ENCODE measurements at places on chromosomes 7 and 10.

- DNase-seq, result no peak
These were observed 7.8 kb downstream of the GARIN1A start for GRCh38 chr7:128679920-128680319.

DNA sequence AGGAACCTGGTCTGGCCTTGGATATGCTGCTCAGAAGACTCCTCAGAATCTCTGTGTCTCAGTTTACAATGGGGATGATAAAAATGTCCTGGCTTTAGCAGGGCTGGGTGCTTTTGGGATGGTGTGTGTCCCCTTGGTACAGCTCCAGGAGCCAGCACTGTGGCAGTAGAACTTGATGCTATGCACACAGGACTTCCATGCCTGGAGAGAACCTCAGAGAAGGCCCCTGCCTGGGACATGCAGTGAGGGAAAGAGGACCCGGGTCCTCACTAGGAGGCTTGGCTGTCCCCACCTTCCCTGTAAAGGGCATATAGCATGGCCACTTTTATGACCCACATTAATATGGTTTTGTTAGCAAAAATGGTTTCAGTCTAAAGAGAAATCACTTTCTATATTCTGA, 100.5 kb downstream of the GLRX3 start:
- no peak for DNase-seq

DNA sequence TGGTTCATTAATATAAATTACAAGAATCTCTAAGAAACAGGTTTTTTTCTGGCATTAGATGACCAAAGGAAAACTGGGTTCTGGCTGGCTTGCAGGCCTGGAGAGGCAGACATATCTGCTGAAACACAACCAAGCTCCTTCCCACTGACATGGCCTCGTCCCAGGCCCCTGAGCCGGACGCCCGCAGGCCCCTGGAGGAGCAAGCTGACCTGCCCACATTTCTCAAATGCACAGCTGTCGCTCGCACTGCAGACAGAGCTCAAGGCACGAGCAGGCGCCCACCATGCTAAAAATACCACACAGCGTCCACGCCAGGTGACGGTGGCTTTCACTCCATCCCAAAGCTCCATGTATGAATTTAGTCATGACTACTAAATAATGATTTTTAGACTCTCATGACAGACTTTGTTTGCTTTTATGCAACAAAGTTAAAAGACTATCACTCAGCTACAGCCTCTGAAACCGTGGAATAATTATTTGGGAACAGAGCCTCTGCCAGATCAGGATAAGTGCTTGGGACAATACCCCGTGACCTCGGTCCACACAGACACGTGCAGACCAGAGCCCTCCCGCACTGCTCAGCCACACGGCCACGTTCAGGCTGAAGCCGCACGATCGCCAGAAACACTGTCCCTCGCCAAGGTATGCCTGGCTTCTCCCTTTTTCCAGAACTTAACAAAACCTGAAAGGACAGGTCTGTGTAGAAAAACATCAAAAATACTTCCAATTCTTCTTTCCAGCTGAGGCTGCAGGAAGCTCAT, 71.1 kb downstream of the DIP2C start:
- DNase-seq, result no peak

- no peak for DNase-seq
These were observed 180.2 kb upstream of the TPK1 start for GRCh38 chr7:145016068-145016467.

- DNase-seq, result no peak
These were observed 63.8 kb downstream of the BPGM start for GRCh38 chr7:134710511-134710853.

GRCh38 chr10:86671985-86672710, 3.8 kb downstream of the LDB3 start:
- DNase-seq, result no peak

- no peak for DNase-seq
These were observed 190.9 kb downstream of the RNLS start for GRCh38 chr10:88392222-88392621.

- peak; percentile 92 for DNase-seq
These were observed at the start of gene AP3M1 for GRCh38 chr10:74150204-74150989. TSS of gene AP3M1 (minus strand) at chr10:74150828. CDS start at chr10:74138379, 12,449 bp downstream.

DNA sequence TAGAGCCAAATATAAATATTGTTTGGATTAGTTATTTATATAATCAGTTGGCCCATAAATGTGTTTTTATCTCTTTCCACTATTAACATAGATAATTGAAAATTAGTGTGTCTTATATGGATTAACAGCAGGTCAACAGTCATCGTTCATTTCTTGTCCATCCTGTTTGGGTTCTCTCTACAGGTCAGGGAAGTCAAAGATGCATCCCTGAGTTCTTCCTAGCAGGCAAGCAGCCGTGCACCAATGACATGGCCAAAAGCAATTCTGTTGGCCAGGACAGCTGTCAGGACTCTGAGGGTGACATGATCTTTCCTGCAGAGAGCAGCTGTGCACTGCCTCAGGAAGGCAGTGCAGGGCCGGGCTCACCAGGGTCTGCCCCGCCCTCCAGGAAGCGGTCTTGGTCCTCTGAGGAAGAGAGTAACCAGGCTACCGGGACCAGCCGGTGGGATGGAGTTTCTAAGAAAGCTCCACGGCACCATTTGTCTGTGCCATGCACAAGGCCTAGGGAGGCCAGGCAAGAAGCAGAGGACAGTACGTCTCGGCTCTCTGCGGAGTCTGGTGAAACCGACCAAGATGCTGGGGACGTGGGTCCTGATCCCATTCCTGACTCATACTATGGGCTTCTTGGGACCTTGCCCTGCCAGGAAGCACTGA, 15.9 kb downstream of the FBH1 start:
- no peak for DNase-seq

DNA sequence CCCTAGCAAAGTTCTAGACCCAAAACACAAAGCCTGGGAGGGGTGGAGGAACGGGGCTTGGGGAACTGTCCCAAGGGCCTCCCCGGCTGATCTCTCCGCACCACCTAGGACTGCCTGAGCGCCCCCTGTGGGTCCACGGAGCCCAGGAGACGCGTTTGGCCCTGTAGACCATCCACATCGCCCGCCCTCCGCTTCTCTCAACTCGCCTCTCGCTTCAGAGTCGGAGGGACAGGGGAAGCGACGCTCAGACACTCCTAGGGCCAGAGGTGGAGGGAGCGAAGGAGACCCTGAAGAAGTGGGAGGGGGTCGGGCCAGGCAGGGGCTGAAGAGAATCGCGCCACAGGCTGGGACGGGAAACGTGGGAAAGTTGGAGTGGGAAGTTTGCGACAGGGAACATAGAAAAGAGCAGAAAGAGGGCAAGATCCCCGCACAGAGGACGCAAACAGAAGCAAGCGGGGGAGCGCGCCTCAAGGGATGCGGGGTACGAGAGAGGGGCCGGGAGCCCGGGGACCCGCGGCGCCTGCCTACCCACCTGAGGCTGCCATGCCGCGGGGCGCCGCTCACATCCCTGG, 378 bp downstream of the PIK3AP1 start:
- no peak for DNase-seq

GRCh38 chr7:30249986-30250774, 34.2 kb upstream of the ZNRF2 start:
- no peak for DNase-seq

DNA sequence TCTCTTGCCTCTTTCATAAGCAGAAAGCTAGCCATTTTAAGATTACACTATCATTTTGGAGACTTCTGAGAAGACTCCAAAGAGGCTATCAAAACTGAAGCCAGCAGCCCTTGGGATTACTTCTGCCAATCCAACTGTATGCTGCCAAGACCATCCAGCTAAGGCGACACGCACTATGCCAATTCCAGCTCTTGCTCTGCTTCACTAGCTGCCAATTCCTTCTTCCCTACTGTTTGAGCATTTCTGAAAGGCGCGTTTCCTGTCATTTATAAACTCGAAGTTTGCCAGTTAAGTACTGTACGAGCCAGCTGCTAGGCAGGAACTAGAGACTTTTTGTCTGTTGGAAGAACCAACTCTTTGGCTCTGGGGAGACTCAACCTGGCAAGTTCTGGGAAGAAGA, 36.5 kb downstream of the MALSU1 start:
- DNase-seq, result no peak

- DNase-seq, result no peak
These were observed 20.2 kb upstream of the MYL7 start for GRCh38 chr7:44161371-44161770.

DNA sequence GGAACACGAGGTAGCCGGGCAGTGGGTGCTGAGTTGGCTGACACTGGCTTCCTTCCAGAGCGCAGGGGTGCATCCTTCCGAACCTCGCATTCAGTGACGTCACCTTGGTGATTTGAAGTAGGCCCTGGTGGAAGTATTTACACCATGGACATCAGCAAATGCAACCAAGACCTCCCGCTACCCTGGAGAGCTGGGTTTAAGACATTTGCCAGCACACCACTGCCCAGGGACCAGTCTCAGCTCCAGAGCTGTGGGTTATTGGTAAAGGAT, 106.4 kb upstream of the GPR26 start:
- no peak for DNase-seq
